Stimulated activated CD8-positive, alpha-beta memory T cell treated with anti-CD3 and anti-CD28 coated beads, Interleukin-7, amount 100 ng/mL, for 1 hour (primary cell): ENCODE measurements at places on chromosomes 13 and 19.

DNA sequence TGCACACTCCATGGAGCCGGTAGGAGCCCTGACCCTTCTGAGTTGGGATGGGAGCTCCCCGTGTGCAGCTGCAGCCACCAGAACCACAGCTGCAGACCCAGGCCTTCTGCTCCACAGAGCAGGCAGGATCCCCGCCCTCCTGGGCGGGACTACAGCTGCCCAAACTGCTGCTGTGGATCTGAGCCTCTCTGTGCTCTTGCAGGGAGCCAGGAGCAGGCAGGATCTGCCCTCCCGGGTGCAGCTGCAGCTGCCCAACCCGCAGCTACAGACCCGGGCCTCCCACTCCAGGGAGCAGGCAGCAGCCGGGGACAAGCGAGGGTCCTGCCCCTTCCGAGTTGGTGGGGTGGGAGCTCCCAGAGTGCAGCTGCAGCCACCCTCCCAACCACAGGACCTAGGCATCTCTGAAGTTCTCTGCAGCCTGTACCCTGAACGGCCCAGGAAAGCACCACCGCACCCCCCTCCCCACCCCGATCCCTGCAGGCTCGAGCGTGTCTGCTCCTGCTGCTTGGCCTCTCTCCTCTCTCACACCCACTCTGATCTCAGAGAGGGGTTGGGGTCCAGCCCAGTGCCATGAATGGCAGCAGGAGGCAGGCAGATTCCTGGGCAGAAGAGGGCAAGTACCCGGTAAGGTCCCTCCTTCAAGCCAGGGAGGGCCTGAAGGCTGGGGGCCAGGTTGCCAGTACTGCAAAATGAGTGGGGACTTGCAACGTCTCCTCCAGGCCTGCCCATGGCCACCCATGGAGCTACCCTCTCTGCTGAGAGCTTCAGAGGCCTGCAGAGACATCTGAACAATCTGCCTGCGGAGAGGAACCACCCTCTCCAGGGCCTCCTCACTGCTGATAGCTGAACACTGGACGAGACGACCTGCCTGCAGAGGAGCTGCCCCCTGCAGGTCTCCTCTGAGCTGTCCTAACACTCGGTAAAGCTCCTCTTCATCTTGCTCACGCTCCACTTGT lies 16.4 kb upstream of the EMP3 start:
- DNase-seq, result no peak

GRCh38 chr13:46492946-46493345 lies 60.0 kb upstream of the LRCH1 start:
- no peak for DNase-seq

DNA sequence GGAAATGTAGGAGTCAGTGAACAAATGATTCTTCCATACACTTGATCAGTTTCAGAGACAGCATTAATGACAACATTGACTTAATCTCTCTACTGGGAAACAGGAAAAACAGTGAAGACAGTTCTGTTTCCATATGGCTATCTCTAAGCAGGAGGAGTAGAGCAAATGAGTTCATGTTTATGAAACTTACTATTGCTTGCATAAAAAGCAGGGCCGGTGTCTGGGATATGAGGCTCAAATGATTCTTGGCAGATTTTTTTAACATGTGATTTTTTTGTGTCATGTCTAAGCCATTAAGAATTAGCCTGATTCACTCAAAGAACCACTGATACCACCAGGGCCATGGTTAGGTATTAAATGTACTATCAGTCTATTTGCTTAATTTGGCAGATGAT lies 141.9 kb downstream of the SLC7A1 start:
- DNase-seq, result no peak

DNA sequence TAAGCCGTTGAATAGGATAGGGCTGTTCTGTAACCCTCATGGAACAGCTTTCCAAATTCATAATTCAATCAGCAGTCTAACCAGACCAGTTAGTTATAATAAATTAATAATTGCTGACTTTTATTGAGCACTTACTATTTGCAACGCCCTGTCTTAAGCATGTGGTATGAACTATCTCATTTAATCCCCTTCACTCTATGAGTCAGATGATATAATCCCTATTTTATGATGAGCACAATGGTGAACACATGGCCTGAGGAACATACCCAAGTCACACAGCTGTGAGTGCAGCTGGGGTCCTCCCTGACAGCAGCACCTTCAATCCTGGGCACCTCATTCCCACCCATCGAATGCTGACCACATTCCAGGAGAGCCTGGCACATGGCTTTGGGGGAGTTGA lies 28.0 kb upstream of the SACS start:
- DNase-seq, result no peak

GRCh38 chr13:33087091-33087490 lies 70.9 kb downstream of the KL start:
- DNase-seq, result no peak

GRCh38 chr13:32639502-32640105 lies 53.4 kb downstream of the PDS5B start:
- peak; percentile 4 for DNase-seq

GRCh38 chr13:51052581-51052980 lies 58.5 kb downstream of the C13orf42 start:
- no peak for DNase-seq

DNA sequence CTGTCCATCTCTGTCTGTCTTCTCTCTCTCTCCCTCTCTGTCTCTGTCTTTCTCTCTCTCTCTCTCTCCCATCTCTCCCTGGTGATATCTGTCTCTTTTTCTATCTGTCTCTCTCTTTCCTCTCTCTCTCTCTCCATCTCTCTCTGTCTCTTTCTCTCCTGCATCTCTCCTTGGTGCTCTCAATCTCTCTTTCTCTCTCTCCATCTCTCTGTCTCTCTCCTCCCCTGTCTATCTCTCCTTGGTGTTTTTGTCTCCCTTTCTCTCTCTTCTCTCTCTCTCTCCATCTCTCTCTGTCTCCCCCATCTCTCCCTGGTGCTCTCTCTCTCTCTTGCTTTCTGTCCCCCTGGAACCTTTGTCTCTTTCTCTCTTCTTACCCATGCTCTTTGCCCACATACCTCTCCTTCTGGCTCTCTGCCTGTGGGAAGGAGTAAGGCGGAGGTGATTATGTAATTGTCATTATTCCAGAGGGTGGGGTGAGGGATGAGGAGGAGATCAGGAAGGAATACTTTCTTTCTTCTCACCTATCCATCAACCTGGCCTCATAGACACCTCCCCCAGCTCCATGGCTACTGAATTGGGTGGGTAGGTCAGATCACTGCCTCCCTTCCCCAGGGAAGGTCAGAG lies 30.9 kb upstream of the CYP2B6 start:
- DNase-seq, result no peak

GRCh38 chr13:30156826-30157615 lies 150.3 kb downstream of the KATNAL1 start:
- DNase-seq, result no peak

GRCh38 chr19:5339950-5340636 lies 519 bp downstream of the PTPRS start:
- DNase-seq, result no peak

DNA sequence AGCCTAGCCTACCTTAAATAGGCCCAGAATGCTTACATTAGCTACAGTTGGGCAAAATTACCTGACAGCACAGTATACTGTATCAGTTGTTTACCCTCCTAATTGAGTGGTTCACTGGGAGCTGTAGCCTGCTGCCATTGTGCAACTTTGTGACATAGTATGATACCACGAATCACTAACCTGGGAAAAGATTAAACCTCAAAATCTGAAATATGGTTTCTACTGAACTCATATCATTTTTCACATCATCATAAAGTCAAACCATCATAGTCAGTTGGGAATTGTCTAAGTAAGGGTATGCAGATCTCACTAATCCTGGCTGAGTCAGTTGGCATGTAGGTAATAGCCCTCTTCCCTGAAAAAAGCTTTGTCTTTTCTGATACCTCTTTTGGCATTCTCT lies 9.2 kb downstream of the PAN3 start:
- DNase-seq, result no peak

- DNase-seq, result no peak
Measured at GRCh38 chr19:33868076-33868735, 71.5 kb downstream of the KCTD15 start.

DNA sequence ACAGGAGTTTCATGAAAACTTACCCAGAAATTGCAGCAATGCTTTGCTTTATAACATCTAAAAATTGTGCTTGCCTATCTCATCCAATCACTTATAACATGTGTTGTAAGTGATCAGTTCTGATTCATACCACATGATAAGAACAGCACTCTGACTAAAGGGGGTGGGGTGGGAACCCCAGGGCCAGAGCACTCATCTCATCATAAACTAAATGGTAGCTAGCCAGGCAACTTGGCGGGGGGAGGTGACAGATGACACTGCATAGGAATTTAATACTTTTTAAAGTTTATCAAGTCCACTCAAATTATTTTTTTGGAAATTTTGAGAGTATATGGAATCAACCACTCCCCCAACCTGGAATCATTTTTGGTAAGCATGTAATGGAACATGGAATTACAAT lies 42.1 kb downstream of the FOXO1 start:
- no peak for DNase-seq

GRCh38 chr13:61880578-61881283 lies 465.1 kb upstream of the PCDH20 start:
- no peak for DNase-seq

GRCh38 chr13:113428871-113429607 lies 24.2 kb downstream of the ADPRHL1 start:
- DNase-seq, result no peak

- DNase-seq, result no peak
Measured at GRCh38 chr13:62626771-62627170, 1211.1 kb upstream of the PCDH20 start.

DNA sequence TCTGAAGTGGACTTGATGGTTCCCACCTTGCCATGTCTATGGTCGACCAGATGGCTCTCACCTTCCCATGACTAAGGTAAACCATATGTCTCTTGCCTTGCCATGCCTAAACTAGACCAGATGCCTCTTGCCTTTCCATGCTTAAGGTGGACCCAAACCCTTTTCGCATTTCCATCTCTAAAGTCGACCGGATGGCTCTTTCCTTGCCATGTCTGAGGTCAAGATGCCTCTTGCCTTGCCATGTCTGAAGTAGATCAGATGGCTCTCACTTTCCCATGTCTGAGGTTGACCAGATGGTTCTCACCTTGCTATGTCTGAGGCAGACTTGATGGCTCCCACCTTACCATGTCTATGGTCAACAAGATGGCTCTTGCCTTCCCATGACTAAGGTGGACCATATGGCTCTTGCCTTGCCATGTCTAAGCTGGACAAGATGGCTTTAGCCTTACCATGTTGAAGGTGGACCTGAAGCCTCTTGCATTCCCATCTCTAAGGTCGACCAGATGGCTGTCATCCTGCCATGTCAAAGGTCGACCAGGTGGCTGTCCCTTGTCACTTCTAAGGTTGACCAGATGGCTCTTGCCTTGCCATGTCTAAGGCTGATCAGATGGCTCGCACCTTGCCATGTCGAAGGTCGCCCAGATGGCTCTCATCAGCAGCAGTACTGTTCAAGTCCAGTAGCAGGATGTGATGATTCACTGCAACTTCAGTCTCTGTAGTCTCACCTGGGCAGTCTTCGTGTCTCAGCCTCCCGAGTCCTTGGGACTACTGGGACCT lies 1439.4 kb downstream of the UQCRFS1 start:
- no peak for DNase-seq

- no peak for DNase-seq
Measured at GRCh38 chr19:24033963-24034342, 53.0 kb upstream of the ZNF254 start.
